ENCODE measurements at places on chromosomes 1 and 21.

- no peak for DNase-seq
Observed at GRCh38 chr1:107653005-107653404, 312.0 kb downstream of the VAV3 start.

GRCh38 chr1:224138198-224138597 is 24.3 kb downstream of the FBXO28 start:
- DNase-seq, result no peak

GRCh38 chr1:227093309-227093708 is 153.2 kb downstream of the COQ8A start:
- DNase-seq, result no peak

DNA sequence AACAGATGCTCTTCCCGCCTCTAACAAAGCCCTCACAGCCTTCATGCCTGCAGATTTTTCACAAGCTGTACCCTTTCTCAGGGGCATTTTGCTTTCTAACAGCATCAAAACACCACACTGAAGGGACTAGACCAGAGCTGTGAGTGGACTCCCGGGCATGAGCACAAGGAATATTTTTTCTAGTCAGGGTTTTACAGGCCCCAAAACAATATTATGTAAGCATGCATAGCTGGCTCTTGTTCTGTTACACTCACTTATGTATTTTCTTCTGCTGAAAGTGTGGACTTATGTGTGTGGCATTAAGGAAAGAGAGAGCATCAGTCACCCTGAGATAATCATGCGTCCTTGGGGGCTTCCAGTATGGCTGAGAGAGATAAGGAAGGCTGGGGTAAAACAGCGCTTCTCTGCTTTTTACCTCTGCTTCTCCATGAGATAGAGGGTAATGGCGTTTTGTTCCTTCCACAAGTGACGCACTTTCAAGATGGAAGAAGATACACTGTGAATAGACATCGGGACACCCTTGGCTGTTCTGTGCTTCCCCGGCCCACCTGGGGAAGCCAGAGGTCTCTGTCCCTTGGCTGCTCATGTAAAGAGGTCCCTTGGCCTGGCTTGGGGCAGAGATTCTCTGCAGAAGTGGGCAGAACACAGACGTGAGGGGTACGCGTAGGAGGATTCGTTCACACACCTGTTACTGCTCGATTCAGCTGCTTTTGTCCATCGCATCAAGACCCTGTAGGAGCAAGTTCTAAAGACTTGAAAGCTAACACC is 266.7 kb upstream of the RAB4A start:
- DNase-seq, result no peak

DNA sequence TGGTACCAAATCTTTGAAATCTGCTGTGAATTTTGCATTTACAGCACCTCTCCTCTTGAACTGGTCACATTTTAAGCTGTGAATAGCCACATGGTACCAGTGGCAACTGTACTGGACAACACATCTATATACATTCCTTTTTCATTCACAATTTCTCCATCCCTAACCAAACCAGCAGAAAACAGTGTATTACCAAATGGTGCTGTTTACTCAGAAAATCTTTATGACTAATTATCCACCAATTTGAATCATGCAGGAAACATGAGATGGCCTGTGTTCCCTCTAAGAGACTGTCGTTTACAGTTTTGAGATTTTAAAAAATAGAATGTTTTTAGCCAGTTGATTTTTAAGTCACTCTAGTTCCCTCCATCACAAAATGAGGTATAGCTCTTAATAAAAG is 17.6 kb upstream of the CCT8 start:
- DNase-seq, result peak; percentile 80

GRCh38 chr1:201429736-201430501 is 8.4 kb upstream of the TNNI1 start:
- no peak for DNase-seq

DNA sequence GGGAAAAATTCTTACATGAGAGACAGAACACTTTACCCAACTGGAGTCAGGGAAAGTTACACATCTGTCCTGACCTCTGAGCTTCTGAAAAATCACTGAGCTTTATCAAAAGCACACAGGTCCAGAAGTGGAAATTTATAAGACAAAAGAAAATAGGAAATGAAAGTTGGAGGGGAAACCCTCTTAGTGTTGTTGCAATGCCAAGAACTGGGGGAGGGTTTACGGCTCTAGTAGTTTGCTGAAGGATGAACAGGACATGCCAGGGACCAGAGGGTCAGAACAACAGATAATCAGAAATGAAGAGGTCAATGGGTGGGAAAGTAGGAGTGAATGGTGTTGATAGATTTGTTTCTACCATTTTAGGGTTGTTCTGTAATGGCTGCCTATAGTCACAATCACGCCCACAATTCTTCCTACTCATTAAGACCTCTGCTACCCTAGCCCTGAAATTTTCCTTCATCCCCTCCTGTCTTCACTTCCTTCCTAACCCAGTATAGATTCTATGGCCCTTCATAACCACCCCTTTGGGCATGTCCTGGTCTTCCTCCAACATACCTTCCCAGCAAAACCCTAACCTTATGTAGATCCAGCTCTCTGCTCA is 30.3 kb upstream of the FMOD start:
- no peak for DNase-seq

- no peak for DNase-seq
Observed at GRCh38 chr1:93675271-93675670, 6.4 kb downstream of the BCAR3 start.

DNA sequence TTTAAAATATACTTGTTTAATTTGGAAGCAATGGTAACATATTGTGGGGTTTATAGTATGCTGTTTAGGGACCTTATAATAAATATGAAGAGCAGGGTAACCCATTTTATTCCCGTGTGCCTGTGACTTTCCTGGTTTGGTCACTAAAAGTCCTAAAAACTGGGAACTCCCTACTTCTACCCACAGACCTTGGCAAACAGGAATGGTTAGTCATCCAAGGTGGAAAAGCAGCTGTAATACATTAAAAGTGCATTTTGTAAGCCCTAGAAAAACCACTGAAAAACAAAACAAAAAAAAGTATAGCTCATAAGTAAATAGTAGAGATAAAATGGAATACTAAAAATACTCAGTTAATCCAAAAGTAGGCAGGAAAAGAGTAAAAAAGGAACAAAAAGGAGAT is 538.9 kb downstream of the LMO4 start:
- DNase-seq, result peak; percentile 4

DNA sequence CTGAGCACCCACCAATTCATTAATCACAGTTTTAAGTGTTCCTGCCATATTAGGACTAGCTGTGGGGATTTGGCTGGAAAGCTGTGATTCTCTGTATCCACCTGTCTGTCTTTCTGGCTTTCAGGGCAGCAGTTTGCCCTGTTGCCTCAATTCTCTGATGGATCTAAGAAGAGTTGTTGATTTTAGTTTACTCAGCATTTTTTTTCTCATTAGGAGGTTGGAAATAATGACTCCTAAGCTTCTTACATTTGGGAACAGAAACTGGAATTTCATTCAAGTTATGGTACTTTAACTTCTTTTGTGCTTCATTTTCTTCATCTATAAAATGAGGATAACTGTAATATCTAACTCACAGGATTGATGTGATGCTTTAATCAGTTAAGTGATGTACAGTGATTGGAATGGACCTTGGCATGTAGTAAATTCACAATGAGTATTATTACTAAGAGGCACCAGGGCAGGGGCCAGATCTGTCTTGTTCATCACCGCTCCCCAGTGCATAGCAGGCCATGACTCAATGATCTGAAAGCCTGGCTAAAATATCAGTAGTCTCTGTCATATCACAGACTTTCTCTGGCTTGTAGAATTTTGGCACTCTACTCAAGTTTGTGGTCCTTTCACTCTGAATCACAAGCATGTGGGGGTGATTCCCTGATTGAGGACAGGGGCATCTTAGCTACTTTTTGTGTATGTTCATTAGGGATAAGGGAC is 51.4 kb upstream of the GREM2 start:
- peak; percentile 24 for DNase-seq

DNA sequence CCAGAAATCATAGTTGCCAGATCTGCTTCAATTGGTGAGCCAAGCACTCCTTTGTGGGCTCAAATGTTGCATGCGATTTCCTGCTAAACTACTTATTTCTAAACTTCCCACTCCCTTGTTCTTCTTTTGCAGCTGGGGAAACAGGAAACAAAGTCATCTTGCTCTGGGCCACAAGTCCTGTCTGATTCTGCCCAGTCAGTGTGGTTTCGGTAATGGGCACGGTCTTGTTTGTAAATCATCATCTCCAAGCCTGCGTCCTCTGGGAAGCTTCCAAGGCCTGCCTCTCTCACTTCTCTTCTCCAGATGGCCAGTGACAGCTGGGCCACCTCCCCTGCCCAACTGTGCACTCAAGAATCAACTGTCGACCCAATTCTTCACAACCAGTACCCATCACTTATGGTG is 4.4 kb downstream of the S100A8 start:
- DNase-seq, result no peak

GRCh38 chr1:155831279-155831976 is 25.6 kb downstream of the GON4L start:
- DNase-seq, result no peak

DNA sequence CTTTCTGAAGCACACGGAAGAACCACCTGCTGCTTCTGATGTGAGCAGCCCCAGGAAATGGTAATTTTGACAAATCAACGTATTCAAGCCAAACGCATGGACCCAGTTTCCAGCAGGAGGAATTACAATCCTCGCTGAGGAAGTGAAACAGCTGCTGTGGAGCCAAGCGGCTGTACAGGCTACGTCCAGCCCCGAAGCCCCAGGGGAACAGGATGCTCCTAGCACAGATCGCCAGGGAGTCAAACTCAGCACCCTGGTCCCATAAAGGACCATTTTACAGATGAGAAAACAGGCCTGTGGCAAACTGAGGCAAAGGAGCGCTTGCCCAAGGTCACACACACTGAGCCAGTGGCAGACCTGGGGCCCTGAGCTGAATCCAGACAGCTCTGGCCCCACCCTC is 108.0 kb downstream of the PTPRU start:
- DNase-seq, result no peak

DNA sequence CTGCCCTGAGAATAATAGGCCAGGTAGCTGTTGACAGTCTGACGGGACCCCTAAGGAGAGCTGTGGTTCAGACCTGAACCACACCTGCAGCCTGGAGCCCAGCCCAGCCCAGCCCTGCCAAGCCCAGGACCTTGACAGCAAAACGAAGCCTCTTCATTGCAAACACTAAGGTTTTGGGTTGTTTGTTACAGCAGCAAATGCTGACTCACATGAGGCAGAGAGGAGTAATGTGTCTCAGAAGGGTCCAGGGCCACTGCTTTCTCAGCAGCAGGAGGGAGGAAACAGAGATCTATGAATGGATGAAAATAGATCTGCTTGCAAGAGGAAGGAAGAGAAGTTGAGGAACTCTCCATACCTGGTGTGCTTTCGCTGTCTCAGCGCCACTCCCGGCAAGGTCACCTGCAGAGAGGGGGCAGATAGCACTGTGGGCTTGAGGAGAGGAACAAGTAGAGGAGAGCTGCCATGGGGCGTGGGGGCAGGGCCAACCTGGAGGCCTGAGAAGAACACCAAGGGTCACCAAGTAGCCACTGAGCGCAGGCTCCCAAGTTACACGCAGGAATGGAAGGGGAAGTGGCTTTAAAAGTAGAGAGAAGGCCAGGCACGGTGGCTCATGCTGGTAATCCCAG is 127.2 kb downstream of the ZNF281 start:
- DNase-seq, result no peak

DNA sequence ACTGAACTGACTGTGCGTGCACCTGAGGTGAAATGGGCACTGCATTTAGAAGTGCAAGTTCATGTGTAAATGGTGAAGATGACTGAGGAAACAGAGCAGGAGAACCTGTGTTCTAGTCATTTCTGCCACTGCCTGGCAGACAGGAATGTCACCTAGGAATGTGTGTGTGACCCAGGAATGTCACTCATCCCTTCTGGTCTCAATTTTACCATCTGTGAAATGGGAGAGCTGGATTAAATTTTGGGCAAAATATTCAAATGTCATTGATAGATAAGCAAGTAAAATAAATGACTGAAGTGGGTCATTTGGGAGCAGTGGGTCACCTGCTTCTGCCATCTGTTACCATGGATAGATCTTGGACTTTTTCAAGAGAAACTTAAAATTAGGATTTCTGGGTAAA is 42.2 kb downstream of the SLC35F3 start:
- DNase-seq, result no peak

DNA sequence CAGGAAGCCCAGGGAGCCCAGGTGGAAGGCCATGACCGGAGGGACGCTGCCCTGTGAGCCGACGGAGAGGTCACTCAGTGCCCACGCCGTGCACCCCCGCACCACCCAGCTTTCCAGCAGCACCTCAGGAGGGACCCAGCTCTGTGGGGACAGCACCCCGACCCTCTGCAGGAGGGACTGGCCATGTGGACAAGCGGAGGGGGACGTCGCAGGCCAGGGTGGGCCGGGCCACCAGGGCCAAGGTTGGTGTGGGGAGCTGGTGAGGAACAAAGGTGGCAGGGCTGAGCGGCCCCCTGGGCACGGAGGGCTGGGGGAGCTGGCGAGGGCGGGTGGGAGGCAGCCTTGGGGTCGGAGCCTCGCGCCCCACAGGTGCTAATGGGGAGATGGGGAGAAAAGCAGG is 22.8 kb downstream of the NADK start:
- no peak for DNase-seq

Measured in fibroblast of gingiva (primary cell).